Stimulated activated CD4-positive, alpha-beta T cell treated with anti-CD3 and anti-CD28 coated beads, Interleukin-1b, Interleukin-23, amount 100 ng/mL, for 1 hour (primary cell): ENCODE measurements at places on chromosomes 13 and 19.

DNA sequence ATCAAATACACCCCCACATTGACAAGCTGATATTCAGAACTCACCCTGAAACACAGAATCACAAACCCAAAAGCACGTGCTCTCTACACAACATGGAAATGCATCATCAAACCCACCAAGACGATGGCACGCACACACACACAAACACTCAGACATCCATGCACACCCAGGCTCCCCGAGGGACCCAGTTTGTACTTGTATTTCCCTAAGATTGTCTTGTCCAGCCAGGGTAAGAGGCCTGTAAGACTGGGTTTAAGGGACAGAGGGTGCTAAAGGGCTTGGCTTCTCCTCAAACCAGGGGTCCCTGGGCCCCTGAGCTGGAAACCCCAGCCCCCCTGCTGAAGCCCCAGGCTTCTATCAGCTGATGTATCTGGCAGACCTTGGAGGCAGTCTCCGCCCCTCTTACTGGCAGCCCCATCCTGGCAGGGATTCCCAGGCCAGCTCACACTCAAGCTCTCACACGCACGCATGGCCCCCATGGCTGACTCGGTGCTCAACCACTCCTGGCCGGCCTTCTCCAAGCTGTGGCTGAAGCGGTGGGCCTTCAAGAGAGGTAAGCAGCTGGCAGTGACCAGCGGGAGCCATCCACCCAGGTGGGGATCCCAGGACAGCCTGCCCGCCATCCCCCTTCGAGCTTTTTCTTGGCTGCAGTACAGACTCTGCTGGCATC, 6.5 kb downstream of the ARHGEF18 start:
- no peak for DNase-seq

- DNase-seq: no peak
These were observed 223.6 kb downstream of the TM9SF2 start for GRCh38 chr13:99724633-99725517.

DNA sequence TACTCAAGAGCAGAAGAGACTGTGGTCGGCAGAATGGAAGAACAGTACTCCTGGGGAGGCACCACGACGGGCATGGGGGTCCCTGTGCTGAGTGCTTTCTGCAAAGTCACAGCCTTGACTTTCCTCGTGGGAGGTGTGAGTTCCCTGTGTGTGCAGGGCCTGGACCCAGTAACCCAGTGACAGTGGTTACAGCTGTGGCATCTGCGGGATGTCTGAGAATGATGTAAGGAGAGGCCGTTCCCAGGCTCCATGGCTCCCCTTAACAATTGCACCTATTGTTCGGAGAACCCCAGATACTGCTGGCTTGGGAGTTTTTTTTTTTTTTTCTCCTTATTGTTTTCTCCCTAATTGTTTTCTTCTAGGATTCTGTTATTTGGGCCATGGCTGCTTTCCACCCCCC, 5.1 kb upstream of the NANOS2 start:
- no peak for DNase-seq

DNA sequence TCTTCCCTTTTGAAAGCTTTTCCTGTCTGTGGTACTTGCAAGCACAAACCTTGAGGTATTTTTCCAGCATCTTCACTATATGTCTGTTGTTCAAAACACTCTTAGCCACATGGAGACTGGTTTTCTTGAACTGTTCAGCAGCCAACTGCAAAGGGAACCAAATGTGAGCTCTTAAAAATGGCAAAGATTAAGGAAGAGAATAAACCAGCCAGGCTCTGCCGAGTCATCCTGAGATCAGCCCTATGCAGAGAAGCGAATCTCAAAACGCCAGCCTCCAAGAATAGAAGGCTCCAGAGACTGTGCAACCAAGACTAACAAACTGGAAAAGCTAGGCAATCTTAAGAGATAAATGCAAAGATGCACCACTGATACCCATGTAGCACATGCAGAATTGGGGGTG, 20.7 kb downstream of the AKAP8 start:
- no peak for DNase-seq

DNA sequence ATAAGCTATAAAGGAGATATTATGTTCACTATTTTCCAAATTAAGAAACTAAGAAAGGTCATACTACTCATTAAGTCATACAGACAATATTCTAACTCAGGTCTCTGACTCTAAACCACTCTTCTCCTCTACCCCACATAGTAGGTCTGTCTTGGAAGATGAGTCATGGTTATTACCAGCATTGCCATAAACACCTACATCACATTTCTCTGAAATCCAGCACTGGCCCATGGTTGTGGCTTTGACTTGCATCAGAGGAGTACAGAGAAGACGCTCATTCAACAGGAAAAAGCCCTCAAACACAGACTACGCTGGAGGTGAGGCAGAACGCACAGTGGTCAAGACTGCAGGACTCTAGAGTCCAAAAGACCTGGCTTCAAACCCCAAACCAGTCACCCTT, 476.8 kb downstream of the COG6 start:
- DNase-seq: no peak

- no peak for DNase-seq
These were observed 68.6 kb upstream of the MIR17HG start for GRCh38 chr13:91278888-91279287.

DNA sequence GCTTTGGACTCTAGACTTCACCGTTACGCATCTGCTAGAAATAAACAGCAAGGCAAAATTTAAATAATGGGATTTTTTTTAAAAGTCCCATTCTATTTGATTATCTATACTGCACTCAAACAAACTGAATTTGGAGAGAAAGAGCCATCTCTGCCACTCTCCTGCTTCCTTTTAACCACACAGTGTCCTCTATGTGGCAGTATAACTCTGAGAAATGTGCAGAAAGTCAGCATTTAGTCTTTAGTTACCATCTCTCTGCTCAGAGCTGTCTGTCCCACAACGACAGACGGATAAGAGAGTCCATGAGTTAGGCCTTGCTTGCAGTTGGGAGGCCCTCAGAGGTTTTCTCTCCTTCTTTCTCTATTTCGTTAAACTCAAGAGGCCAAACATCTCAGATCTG, 21.2 kb downstream of the CCNA1 start:
- DNase-seq: no peak

GRCh38 chr13:33743438-33744368, 74.2 kb upstream of the RFC3 start:
- DNase-seq: no peak

GRCh38 chr19:3945838-3946237, 13.0 kb downstream of the NMRK2 start:
- DNase-seq: no peak

DNA sequence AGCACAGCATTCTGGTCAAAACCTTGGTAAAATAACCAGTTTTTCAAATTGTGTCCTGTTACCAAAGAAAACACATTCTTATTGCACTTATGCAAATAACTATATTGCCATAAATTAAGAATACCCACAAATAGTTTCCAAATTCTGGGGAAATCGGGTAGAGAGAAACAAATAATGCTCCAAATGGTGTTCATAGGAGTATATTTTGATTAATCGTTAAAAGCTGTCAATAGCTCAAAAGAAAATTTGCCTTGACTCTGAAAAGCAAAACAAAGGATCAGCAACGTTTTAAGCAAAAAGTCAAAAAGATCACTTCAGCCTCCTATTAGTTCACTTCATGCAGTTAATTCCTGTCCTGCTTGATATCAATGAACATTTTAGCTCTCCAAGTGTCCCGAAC, 22.2 kb upstream of the CEACAM21 start:
- DNase-seq: no peak

DNA sequence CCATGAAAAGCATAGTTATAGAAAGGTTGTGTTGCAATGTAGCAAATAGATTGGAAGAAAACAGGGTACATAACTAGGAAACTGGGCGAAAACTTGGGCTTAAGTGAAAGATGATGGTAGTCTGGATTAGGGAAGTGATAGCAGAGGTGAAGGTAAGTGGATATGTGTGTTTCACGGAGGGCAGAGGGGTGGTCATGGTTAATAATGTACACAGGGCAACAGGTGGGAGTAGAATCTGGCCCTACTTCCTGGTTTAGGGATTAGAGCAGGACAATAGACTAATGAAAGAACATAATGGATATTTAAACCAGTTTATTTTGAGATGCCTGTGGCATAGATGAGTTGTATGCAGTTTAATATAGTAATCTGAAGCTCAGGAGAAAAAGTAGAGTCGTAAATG, 257.3 kb upstream of the SPRY2 start:
- DNase-seq: no peak

DNA sequence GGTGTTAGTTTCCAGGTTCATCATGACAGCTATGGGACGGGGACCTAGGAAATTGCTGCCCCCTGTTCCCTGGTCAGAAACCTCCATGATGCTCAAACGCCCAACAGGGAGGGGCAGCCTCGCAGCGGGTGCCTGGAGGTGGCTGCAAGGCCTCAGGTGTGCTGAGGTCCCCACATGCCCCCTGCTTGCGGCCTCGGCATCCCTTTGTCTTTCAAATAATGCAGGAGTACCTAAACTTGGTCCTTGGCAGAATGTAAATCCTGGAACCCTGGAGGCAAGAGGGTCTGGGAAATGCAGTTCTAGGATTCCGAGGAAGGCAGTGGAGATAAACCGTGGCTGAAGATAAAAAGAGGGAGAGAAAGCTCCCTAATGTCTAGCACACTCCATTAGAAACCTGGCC, 52.4 kb downstream of the SKA3 start:
- DNase-seq: no peak

GRCh38 chr19:32651729-32652140, 23.2 kb downstream of the ANKRD27 start:
- DNase-seq: no peak

DNA sequence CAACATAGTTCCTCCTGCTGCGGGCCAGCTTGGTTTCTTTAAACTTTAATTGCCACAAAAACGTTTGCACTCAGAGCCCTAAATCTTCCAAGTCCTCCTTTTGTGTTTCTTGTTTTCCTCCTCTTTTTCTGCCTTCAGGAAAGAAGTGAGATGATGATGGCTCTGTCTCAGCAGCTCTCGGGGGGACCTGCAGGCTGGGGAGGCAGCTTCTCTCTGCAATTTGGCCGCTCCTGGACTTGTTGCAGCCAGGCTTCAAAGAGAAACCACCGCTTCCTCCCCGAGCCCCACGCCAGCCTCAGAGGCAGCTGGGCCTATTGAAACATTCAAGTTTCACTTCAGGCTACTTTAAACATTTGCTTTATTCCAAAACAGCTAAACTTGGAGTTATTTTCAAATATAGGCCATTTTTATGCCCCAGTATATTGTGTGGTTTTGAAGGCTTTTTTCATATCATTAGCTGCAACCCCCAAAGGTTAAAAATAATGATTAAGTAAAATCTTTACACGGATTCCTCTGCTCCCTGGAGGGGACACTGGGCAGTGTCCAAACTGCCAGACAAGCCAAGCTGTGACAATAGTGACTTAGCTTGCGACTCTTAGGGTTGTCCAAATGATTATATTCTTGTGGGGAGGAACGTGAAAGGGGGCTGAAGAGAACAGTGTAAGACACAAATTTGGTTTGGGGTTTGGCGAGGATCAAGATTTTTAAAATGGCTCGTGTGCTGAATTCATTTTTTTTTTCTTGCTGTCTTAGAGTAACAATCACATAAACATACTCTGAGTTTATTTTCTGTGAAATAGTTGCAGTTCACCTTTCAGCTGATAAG, 330.8 kb downstream of the DLEU7 start:
- DNase-seq: no peak

DNA sequence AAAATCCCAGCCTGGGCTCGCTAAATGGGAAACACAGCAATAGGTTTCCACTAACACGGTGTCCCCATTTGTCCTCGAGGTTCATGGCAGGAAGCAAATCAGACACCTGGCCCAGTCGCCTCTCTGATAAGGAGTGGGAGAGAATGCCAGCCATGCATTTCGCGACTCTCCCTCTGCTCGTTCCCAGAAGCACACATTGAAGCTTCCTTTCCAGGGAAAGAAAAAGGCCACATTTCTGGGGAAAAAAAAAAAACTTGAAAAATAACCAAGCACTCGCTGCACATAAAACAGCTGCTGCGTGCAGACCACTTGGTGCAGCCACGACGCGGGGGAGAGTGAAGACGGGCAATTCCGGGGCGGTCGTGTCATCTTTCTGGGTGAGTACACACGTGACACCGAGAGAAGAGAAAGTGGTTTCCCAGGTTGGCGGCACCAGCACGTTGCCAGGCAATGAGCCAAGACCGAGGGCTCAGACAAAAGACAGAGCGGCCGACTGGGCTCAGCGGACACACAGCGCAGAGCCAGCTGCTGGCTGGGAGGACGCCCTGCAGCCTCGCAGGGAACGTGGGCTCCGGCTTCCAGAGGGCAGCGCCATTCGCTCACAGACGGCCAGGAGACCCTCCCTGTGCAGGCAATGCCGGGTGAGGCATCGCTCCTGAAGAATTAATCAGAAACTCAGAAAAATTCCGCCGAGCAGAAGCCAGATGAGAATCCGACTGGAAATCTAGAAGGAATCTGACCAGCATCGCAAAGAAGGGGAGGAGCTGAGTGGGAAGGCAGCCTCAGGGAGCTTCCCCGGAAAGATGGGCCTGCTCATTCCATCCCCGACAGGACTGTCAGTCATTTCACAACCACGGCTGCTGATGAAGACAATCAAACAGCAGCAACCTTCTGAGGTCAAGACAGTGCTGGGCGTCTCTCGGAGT, 83.2 kb upstream of the IRS2 start:
- no peak for DNase-seq

- no peak for DNase-seq
These were observed 200.3 kb downstream of the LMO7 start for GRCh38 chr13:75836441-75836840.

- no peak for DNase-seq
These were observed 579 bp downstream of the ZNF566 start for GRCh38 chr19:36488846-36489117.

GRCh38 chr19:45251452-45252354, 632 bp downstream of the MARK4 start:
- DNase-seq: no peak

DNA sequence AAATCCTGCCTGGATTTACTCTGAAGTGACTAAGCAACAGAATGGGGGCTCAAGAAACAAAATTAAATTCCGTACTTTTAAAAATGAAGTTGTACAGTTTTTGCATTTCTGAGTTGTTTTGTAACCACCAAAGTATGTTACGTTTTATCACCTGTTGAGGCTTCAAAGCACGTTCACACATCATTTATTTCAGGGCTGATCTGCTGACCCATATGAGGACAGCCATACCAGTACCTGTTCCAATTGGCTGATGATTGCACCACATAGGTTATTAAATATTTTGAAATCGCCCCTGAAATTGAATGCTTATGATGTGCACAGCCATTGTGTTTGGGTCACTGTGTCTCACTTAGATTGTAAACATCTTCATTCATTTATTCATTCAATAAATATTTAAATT, 72.0 kb upstream of the FLT1 start:
- no peak for DNase-seq

- DNase-seq: no peak
These were observed 8.8 kb downstream of the RRAS start for GRCh38 chr19:49631014-49631588.

GRCh38 chr13:36552334-36552733, 120.0 kb downstream of the CCNA1 start:
- DNase-seq: no peak

- no peak for DNase-seq
These were observed 58.3 kb downstream of the RAP2A start for GRCh38 chr13:97492257-97492656.
